ENCODE measurements at places on chromosomes 4 and X.

- no peak for DNase-seq
Measured at GRCh38 chr4:2263926-2264321, 2.0 kb upstream of the MXD4 start.

DNA sequence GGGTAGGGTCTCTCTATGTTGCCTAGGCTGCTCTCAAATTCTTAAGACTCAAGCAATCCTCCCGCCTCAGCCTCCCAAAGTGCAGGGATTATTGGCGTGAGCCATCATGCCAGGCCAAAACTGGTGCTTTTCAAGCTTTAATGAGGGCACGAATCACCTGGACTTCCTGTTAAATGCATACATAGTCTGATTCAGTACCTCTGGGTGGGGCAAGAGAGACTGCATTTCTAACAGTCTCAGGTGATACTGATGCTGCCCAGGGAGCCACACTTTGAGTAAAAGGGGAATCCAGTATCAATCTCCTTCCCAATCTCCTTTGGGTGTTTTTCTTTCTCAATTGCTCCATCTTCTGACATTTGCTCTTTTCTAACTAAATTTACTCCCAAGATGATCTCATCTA is 96.5 kb downstream of the SH3RF1 start:
- no peak for DNase-seq

DNA sequence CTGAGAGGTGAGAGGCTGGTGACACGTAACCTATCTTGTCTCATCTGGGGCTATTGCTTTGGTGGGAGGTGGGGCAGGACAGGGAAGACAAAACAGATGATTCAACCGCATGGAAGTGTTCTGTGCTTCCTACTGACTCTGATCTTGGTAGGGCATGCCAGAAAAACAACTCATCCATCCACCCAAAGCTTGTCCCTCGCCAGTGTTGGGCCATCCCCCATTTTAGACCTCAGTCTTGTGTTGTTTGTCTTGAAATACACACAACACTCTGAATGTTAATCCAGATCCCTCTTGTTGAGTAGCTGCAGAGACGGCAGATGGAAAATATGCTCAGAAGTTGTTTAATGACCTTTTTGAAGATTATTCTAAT is 377 bp downstream of the CHRNA9 start:
- DNase-seq = no peak

DNA sequence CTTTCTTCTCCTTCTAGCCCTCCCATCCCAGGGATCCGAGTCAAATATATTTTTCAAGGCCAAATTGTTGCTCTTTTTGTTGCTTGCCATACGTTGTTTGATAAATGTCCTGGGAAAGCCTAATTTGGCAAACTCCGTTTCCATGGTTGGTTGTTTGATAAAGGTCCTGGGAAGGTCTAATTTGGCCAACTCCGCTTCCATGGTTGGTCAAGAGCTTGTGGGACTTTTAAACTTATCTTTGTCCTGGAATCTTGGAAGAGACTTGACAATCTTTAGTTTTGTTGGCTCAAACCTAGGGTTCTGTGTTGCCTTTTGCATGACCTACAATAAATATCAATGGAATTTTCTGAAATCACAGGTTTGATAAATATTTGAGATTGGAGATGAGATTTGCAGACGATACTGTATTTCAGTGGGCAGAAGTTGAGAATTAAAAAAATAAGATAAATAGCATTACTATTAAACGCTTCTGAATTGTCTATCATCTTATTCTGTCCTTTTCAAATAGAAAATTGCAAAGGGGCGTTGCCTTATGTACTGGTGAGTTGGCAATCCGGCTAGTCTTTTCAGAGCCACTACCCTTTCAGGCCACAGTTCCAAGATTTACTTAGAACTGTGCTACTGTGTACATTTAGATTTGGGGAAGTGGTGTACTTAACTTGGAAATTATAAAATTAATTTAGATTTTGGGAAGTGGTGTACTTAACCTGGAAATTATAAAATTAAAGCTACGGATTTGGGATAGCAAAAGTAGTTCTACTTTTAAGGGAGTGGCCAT is 804 bp downstream of the OSTC start:
- DNase-seq = no peak

- DNase-seq = no peak
Measured at GRCh38 chr4:102541697-102542096, 40.5 kb downstream of the NFKB1 start.

DNA sequence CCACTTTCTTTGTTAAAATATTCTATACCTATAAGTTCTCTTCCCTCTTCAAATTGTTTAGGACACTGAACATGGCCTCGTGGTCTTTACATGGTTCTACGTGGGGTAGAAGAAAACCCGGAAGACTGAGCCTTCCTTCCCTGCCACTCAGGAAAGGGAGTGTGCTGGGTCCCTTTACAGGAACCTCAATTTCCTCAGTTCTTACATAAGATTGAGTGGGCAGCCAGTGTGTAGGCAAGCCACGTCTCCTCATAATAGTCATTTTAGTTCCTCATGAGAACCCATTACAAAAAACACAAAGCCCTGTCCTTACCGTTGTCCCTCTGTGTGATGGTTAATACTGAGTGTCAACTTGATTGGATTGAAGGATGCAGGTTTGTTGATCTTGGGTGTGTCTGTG is 28.7 kb upstream of the SMIM10L2A start:
- DNase-seq = no peak

- DNase-seq = no peak
Measured at GRCh38 chr4:15322006-15322405, 105.8 kb upstream of the C1QTNF7 start.

DNA sequence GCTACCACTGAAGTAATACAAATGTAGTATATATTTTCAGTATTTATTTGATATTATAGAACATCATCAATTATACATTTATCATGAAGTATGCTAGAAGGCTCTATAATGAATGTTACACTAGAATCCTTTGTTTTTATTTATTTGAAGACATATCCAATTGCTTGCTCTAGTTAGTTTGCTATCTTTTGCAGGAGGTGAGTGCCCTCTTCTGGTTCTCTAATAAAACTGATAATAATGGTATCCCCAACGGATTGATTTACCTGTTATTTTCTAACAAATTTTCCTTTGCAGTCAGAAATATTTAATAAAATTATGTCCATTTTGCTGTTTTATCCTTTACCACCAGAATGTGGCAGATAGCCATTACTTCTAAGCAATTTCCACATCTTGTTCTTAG is 274.3 kb upstream of the TACR3 start:
- no peak for DNase-seq

- DNase-seq = no peak
Measured at GRCh38 chr4:101102114-101102742, 245.1 kb downstream of the PPP3CA start.

DNA sequence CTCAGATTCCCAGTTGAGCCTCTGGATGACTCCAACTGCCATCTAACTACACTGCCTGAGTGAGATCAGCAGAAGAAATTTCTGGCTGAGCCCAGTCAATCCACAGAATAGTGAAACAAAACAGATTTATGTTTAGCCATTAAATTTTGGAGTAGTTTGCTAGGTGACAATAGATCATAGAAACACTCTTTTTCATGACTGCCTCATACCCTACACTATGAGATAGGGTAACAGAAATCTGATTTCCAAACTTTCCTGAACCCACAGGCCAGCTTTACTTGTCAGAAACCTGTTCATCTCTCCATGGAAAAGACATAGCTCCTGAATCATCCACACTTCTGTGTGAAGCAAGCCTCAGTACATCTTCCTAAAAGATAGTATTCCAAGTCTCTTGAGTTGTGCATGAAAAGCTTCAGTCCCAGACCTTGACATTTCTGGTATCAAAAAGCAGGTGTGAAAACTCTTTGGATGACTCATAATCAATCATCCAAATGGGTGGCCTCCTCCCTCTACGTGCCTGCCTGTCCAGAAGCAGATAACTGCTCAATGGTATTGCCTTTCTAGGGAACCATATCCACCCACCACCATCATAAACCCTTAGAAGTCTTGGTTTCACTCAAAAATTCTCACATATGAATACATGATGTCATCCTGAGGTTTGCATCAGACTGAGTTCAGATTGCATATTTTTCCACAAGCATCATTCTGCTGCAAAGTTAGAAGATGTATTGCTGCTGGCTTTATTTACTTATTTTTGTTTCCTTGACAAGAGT is 47.5 kb upstream of the RAP2C start:
- peak; percentile 2 for DNase-seq

- DNase-seq = no peak
Measured at GRCh38 chr4:186039697-186040096, 29.3 kb upstream of the TLR3 start.

DNA sequence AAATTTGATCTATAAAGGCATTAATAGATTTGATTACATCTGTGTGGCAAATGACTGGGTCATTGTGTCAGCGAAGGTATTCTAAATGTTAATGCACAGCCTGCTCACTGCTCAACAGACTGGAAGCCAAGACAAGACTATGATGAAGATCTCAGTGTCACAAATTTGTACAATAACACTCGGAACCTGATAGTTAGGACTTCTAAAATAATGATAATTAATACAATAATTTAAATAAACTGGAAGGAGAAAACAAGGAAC is 217.4 kb downstream of the CENPC start:
- no peak for DNase-seq

DNA sequence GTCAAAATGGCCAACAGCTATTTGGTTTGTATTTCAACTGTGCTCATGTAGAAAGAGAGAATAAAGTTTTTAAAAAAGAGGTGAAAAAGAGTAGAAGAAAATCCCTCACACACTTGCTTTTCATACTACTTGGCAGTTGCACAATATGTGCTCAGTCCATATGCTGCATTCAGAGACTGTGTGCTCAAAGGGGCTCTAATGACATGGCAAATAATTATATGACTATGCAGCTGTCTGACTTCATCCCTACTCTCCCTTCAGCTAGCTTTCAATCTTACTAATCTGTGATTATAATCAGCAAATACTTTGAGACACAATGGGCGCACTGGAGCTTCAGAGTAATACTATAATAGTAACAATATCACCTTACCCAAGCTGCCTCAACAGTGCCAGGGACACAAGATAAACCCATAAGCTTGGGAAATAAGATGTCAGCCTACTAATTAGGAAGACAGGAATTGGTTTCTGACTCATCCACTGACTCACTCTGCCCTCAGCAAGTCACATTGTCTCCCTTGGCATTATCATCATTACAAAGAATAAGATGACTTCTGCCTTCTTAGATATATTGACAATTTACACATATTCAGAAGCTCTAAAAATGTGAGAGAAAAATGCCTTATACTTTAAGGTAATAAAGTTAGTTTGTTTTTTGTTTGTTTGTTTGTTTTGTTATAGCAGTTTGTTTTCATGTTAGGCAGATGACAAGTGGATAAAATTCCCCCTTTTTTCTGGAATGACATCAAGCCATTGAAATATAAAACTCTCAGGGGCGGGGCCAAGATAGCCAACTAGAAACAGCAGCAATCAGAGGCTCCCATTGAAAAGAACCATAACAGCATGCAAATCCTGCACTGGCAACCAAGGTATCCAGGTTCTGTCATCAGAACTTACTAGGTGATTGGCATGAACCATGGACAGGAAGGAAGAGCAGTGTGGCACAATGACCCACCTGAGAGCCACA is 311.6 kb downstream of the FAM133A start:
- no peak for DNase-seq

DNA sequence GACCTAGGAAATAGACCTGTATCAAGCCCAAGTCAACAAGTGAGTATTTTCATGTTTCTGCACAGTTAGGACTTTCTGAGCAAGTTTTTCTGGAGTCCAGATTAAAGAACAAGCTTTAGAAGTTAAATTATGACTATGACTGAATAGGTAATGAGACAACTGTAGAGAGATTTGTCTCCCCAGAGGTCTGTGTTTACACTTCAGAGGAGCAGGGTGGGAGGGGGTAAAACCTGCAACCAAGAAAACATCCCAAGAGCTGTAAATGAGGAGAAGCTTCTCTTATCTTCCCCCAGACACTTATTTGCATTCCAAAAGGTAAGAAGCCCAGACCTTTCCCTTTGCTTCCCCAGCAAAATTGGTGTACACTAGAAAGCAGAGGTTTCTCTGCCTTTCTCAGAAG is 22.1 kb upstream of the CEP135 start:
- DNase-seq = no peak

Measured in stimulated activated CD4-positive, alpha-beta T cell treated with anti-CD3 and anti-CD28 coated beads, Interleukin-1b, Interleukin-23, amount 100 ng/mL, for 24 hours (primary cell).